Karpas-422 (cell line): ENCODE measurements at places on chromosomes 4 and X.

DNA sequence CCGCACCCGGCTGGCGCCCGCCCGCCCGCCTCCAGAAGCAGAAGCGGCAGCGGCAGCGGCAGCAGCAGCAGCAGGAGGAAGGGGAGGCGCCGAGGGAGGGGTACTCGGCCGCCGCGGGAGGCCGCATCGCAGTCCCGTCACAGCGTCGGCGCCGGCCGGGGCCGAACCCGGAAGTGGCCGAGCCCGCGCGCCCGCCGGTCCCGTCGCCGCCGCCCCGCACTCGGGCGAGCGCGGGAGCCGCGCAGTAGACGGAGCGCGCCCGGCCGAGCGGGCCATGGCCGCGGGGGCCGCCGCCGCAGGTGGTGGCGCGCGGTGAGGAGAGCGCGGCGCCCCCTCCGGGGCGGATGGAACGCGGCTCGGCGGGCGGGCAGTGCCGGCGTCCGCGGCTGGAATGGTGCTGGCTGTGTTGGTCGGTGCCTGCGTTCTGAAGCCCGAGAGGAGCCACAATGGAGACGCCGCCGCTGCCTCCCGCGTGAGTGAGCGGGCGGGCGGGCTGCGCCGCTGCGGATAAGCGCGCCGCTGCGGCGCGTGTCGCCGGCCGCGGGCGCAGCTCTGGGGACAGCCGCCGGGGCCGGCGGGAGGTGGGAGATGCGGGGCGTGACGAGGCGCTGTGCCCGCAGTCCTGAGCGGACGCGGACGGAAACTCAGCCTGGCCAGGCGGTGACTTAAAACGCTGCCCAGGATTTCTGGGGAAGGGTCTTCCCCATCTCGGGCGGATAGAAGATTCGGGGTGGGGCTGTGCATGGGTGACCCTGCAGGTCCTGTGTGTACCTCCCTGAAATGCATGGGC is at the start of gene KLHL2:
KLHL2 (plus strand) TSS at position 131 of the 790 bp plus-strand sequence; CDS start at position 447, 316 bp downstream.
- peak; percentile 96 for DNase-seq

DNA sequence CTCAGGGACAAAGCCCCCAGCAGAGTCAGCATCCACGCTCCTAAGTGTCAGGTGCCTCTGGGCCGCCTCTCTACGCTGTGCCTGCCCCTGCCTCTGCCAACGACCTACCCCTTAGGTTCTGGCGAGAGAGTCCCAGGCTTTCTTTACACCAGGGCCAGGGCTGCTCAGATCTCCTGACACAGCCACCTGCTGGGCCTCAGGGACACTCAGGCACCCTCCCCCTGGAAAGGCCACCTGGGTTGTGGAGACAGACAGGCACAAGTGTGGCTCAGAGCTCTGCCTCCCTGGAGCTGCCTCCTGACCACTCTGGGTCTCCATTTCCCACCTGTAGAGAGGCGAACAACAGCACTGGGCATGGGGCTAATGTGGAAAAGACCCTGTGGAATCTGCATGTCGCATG is 90.0 kb upstream of the ADRA2C start:
- DNase-seq = no peak

DNA sequence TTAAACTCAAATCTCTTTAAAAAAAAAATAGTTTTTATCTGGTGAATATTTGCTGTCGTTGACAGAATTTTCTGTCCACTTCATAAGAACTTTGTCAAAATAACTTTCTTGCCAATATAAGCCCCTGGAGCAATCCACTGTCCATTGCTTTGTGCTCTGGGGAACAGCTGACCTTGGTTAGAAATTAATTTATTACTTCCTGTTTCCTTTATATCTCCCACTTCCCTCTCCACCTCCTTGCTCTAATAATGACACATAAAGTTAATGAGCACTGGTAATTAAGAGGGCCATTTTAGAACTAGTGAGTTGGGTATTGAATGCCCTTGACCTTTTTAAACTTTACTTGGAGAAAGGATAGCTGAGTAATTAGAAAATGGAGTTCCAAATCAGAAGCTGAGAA is 151.3 kb upstream of the LEF1 start:
- DNase-seq = no peak

DNA sequence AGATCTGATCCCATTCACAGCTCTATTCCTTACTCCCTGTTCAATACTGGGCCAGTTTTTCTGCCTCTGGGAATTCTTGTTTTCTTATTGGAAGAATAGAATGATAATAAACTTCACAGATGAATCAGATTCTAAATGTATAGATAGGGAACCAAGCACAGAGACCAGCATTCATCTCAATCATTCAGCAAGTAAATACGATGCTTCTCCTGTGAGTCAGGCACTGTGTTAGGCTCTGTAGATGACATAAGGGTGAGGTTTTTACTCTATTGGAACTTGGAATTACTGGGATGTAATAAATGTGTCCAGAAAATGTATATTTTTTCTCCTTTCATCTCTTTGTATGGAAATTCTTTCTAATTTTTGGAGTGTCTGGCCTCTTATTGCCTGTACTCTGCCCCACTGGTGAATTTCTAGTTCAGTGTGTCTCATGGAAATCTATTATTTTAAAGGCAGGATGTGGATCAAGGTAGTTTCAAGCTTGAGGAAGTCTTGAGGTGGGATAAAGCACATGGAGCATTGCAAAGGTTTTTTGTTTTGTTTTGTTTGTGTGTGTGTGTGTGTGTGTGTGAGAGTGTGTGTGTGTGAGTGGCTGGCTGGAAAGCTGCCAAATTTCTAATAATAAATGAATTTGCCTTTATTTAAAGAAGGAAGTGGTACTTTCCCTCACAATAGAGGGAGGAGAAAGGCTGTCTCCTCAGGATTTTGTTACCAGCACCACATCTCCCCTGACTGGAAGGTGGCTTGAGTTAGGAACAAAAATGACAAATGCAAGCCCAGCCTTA is 117.9 kb upstream of the HS3ST1 start:
- no peak for DNase-seq
